ENCODE measurements at places on chromosomes 5 and 9.

GRCh38 chr5:179596421-179596820 is 27.1 kb downstream of the HNRNPH1 start:
- no peak for DNase-seq

DNA sequence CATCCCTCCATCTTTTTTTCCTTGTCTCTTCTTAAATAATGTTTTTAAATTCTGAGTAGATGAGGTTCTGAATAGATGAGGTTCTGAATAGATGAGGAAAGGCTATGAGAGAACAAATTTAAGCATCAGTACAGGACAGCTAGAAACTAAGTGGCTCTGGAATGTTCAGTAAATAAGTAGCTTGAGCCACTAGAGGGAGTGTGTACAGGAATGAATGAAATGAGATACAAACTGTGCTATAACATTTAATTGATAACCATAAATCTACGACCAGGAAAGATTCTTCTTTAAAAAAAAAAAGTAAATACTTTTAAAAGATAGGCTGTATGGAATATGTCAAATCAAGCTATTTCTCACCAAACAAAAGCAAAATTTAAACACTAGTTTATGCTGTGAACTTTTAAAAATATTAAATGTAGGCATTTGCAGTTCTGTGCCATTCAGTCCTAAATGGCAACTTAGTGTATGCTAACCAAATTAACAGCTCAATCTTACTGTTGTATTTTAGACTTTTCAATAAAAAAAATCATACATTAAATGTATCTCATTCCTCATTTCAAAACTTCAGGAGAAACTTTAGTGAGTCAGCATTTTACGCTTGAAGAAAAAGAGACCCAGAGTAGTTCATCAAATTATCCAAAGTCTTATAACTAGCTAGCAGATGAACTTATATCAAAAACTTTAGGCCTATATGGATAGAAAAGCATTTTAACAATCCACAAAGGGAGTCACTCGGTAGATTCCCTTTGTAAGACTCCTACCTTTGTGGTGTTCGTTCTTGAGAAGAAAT is 70.4 kb upstream of the SNX2 start:
- DNase-seq: no peak

DNA sequence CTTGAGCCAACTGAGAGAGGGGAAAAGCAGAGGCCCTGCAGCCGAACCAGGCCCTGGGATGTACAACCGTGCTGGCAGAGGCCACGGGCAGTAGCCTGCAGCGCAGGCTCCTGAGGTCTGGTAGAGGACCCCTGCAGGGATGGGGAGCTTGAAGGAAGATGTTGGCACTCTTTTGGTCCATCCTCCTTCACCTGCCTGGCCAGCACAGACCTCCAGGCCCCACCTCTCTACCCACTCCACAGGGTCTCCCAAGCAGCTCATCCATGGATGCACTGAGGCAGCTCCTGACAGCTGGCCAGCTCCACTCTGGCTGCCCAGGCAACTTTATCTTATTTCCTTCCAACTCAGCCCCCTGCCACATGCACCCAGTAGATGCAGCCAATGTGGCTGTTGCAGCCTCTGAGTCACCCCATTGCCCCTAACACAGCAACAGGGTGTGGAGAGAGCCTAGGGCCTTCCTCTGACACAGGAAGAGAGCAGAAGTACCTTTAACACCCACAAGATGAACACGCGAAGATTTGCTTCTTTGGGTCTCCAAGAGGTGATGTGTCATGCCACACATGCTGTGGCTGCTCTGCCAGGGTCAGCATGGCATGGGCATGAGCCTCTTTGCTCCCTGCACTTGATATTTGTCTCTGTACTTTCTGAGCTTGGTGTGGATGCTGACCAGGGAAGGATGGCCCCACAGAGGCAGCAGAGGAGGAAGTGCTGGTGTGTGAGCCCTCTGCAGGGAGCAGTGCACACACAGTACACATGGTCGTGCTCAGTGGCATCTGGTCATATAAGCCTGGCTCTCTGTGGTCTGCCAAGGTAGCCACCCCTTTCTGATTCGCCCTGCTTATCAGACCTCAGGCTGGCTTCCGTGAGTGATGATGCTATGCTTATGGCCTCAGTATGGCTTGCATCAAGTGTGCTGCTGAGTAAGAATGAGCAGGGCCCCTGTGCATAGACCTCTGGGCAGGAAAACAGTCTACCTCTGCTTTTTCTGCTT is 117.2 kb downstream of the NRG2 start:
- DNase-seq: peak; percentile 48

- no peak for DNase-seq
These were observed 45.2 kb upstream of the NEK6 start for GRCh38 chr9:124212381-124213050.

GRCh38 chr5:181245427-181246275 is 1.9 kb upstream of the RACK1 start:
- no peak for DNase-seq

DNA sequence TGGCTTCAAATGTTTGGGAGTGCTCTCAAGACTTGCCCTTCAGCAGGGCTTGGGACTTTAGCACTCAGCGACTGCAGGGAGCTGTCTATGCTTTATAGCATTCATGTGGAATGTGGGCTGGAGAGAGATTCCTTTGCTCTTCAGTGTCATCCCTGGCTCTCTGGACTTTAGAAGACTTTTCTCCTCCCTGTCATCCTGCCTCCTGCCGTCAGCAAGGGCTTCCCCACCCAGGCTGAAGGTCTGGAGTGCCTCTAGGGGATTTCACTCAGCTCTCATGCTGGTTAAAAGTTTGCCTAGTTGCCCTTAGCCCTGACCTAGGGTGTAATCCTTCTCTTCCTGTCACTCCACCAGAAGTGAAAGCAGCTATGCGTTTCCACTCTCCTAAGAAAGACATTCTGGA is 210.9 kb downstream of the FRMD3 start:
- no peak for DNase-seq

GRCh38 chr5:65098393-65098792 is 329.7 kb downstream of the CWC27 start:
- DNase-seq: no peak

GRCh38 chr5:85681871-85682270 is 935.9 kb upstream of the COX7C start:
- DNase-seq: no peak

All from activated CD4-positive, alpha-beta T cell treated with anti-CD3 and anti-CD28 coated beads, Interleukin-2, amount 10 ng/mL, durations not matched to agents 24 days and 14 days (primary cell).